ENCODE measurements at places on chromosomes 5 and 9.

DNA sequence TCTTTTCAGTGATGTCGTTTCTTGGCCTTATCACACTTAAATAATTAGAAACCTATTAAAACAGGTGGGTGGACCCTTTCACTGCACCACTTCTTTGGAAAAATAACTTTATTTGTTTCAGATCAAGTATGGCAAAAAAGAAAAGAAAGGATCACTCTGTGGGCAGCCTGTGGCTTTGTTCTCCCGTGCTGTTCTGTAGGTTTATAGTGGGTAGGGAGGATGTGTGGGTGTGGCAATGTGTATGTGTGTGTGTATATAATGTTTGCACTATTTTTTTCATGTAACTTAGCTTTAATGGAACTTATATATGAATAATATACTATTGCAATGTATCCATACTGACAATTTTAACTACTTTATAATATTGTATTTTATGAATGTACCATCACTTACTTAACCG is 85.9 kb downstream of the ACTBL2 start:
- DNase-seq = no peak

DNA sequence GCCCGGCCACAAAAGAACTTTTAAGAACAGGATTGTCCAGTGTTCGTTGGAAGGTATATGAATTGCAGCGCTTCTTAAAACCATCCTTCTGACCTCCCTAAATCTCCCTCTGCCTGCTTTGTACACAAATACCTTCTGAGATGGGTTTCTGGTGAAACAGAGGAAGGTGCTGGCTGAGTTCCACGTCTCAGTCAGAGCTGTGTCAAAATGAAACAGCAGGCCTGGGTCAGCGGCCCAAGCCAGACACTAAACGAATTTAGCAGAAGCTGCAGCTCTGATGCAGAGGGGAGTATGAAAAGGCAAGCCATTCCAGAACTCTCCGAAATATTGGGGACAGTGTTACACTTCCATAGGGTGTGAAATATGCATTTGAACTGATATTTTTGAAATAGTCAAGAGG is 37.8 kb upstream of the CRB2 start:
- DNase-seq = no peak

DNA sequence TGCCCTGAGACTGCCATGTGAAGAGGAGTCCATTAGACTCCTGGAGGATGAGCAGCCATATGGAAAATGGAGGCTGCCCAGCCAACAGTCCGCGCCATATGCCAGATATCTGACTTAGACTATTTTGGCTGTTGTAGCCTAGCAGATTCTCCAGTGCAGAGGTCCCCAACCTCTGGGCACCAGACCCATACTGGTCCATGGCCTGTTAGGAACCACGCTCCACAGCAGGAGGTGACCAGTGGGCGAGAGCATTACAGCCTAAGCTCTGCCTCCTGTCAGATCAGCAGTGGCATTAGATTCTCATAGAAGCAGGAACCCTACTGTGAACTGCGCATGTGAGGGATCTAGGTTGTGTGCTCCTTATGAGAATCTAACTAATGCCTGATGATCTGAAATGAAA is 851.9 kb downstream of the NR2F1-AS1 start:
- no peak for DNase-seq

GRCh38 chr5:2191972-2192371 is 309.2 kb upstream of the IRX4 start:
- DNase-seq = no peak

DNA sequence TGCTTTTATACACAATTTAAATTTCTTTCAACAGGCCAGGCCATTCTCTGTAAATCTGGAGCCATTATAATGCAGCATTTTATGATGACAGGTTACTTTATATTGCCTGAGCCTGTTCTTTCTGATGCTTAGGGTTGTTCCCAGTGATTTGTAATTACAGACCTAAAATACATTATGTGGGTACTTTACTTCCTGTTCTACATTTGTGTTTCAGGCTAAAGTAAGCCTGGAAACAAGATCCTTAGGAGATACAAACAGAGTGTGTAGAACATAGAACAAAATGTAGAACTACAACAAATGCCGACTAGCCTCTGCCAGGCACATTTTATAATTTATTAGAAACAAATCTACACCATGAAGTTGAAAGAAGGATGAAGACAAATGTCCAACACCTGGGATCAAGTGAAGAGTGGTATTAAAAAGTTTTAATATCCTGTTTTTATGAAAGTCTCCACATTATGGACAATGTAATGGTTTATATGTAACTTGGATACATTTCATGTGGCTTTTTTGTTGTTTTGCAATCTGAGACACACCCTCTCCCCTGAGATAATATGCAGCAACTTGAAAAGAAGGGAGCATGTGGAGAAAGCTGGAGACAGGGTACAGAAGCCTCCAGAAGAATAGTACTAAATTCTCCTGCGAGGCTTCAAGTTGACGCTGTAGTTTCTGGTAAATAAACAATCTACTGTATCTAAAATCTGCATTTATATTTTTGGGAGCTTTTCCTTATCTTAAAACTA is 46.9 kb downstream of the VCAN start:
- DNase-seq = no peak

DNA sequence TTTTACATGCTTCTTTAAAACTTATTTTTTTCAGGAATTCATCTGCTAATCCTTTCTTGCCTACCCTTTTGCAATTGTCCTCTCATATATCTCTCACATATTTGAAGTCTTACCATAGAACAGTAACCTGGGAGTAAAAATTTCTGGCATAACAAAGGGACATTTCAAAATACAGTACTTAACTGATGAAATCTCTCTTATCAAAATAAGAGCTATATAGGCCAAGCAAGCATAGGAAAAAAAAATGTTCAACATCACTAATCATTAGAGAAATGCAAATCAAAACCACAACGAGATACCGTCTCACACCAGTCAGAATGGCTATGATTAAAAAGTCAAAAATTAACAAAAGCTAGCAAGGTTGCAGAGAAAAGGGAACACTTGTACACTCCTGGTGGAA is 2062.7 kb upstream of the CDH6 start:
- no peak for DNase-seq

GRCh38 chr5:112669328-112669963 is 68.2 kb upstream of the APC start:
- peak; percentile 18 for DNase-seq

DNA sequence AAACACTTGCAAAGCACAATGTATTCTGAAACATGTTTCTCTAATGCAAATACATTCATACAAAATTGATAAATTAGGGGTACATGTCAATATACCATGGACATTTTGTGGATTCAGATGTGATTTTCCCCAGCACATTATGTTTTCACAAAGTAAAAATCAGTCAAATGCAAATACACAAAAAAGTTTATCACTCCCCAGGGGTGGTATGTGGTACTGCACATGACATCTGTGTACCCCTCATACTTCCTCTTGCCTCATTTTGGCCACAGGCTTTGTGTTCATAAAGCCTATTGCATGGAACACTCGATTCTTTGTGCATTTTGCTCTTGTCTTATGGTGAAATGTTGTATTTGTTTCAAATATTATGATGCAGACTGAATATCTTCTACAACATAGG is 116.8 kb upstream of the PDE4D start:
- DNase-seq = no peak

- DNase-seq = no peak
Observed at GRCh38 chr5:177249761-177250537, 53.6 kb downstream of the RAB24 start.

DNA sequence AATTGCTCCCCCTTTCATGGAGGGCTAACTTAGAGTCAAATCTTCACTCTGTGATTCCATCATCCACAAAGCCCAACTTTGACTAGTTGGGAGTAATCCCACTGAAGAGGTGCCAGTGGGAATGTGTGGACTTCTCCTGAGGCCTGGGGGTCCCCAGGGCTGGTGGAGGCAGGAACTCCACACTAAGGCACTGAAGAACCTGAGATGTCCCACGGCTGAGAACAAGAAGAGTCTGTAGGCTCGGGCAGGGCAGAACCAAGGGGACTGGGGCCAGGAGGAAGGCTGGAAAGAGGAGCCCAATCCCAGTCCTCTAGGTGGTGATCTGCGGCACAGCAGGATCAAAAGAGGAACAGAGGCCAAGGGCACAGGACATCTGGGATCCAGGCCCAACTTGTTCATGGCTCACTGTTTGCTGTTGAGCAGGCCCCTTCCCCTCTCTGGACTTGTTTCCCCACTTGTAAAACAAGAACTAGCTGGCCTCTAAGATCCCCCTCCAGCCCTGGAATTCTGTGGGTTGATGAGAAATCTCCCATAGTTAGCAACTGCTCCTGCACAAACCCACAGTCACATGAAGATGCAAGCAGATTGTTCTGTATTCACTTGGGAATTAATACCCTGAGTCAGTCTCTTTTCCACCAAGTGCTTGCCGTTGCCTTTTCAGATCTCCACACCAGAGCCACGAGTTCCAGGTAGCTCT is 32.7 kb upstream of the ALDH1B1 start:
- DNase-seq = no peak

DNA sequence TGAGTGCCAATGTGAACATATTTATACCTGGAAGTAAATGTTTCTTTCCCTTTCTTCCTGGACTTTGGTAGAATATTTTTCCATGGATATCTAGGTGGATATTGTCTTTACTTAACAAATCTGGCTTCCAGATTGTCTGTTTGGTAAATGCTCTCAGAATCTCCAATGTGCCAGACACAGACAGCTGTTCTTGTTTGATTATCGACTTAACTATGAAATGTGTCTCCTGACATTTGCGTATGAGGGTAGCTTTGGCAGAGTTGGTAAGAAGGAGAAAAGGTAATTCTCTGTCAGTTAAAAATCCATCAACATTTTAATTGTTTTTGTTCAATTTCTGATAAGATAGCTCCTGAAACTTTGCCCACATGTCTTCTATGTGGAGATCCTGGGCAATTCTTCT is 196.4 kb upstream of the NUDT12 start:
- DNase-seq = no peak

DNA sequence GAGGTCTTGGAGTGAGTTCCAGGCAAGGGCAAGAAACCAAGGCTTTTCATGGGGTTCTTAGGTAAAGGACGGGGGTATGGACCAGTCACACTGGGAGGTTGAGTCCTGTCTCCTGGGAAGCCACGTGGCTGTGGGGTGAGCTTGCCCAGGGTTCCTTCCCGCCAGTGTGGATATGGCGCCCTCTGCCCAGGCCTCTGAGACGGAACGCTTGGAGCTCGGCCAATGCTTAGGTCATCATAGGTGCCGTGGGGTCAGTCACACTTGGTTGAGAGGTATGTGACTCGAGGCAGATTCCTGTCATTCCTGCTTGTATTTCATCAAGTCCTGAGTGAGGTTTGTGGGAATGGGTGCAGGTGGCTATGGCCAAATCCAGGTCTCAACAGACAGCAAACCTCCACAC is 46.2 kb downstream of the TENT4A start:
- DNase-seq = peak; percentile 29

DNA sequence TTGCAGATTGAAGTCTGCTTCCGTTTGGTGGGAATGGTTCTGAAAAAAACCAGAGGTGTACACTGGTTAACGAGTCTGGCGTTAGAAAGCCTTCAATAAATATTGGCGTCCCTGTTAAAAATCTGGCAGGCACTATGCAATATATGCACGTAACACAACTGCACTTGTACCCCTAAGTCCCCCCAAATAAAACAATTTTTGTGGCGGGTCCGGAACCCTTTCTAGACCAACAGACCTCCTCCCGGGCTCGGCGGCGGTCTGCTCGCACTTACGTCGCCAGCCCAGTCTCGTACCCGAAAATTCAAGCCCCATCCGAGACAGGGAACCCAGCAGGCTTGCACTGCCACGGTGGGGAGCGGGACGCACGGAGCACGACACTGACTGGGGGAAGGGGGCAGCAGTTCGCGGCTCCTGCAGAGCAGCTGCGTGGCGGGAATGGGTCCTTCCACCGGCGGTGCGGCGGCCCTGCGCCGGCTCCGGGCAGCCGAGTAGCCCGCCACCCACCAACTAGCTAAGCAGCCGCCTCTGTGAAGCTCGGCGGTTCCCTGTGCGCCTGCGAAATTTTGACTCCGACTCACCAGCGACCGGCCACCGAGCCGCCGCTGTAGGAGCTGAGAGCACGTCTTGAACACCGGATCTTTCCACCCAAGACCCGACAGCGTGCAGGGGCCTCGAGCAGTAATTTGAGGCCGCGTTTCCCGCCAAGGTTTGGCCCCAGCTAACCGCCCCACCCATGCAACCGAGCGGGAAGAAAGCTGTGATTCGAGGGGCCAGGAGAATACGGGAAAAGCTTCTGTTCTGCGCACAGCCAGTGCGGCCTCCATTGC is 3.9 kb downstream of the MCIDAS start:
- DNase-seq = no peak

GRCh38 chr5:169442403-169442874 is 141.1 kb upstream of the SPDL1 start:
- DNase-seq = no peak

GRCh38 chr5:150599917-150600511 is 40.4 kb upstream of the SYNPO start:
- DNase-seq = peak; percentile 55

GRCh38 chr5:156121882-156122281 is 205.1 kb upstream of the SGCD start:
- no peak for DNase-seq

DNA sequence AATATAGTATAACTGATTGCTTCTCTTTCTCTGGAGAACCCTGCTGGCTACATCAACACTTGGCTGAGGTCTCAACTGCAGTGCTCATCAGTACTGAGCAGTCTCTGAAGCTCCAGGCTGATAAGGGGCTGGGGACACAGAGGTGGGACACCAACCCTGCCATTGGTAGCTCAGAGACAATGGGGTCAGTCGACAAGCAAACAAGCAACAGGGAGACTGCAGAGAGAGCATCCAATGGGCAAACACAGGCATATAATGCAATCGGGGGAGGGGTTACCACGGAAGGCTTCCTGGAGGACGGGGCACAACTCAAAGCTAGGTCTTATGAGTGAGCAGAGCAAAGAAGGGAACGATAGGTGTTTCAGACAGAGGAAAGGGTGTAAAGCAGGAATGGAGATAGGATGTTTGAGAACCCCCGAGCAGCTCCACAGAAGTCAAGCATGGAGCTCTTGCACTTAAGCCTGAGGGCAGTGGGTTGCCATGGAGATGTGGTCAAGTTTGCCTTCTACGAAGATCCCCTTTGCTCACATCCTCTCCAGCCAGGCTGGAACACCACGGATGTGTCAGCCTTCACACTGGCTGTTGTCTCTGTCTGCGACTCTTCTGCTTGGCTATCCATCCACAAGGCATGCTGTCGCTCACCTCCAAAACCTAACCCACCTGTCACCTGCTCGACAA is 21.5 kb upstream of the AKNA start:
- peak; percentile 43 for DNase-seq

DNA sequence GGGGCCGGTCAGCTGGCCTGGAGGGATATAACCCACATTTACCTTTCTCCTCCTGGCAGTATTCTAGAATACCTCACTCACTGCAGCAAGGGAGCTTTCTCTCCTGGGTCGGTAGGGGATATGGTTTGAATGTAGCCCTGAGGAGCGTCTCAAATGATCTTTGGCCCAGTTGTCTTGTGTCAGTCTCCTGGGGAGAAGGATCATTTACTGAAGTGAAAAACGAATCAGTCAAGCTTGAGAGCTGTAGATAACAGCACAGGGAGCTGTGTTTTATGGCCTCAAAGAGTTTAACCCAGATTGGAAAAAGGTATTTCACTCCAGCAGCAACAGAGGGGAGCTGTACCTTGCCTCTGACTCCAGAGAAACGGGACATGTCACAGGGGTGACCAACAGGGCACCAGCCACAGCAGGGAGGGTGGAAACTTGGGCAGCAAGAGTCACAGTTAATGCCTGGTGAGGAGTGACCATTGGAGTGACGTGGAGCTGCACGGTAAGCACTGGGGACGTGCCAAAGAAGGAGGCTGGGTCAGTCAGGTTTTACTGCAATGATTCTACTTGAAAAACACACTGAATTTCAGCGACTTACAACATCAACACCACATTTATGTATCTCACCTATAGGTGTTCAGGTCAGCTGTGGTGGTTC is 29.8 kb upstream of the ZFR start:
- no peak for DNase-seq
